ENCODE measurements at places on chromosomes 1 and 21. TPM values are rescaled to one million over a fixed set of nuclear protein-coding genes. Genes with fewer than 3 reads are reported as not detected.

GRCh38 chr1:1356166-1356795, 2.1 kb downstream of the MXRA8 start:
- H3K4me3 ChIP-seq, result no peak overlapping the region
- peaks cover 49% of the 10 kb centered on the region for H3K4me1 ChIP-seq
- H3K27ac ChIP-seq, result no peak overlapping the region
- no peaks in the 10 kb centered on the region for H3K27me3 ChIP-seq
- H3K36me3 ChIP-seq, result no peaks in the 10 kb centered on the region
- DNase-seq, result no peak

DNA sequence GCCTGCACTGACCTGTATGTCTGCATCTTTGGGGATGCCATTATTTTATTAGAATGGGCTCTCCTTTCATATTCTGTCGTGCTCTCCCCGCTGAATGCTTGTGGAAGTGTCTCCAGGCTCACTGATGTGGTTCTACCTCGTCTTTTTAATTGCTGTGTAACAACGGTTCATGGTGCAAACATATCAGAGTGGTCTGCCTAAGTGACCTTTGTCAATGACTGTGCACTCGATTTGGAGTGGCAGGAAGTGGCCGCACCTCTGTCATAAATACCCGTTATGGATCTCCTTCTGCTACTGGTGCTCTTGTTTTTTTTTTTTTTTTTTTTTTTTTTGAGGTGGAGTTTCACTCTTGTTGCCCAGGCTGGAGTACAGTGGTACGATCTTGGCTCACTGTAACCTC, 38.3 kb downstream of the SPSB1 start:
- DNase-seq, result no peak
- no peak overlapping the region for H3K27ac ChIP-seq
- no peaks in the 10 kb centered on the region for H3K4me1 ChIP-seq
- H3K4me3 ChIP-seq, result no peak overlapping the region
- no peaks in the 10 kb centered on the region for H3K27me3 ChIP-seq

- no peaks in the 10 kb centered on the region for H3K36me3 ChIP-seq
- no peak overlapping the region for H3K27ac ChIP-seq
- DNase-seq, result no peak
- H3K4me1 ChIP-seq, result no peaks in the 10 kb centered on the region
- H3K4me3 ChIP-seq, result no peak overlapping the region
These were observed 77.9 kb upstream of the MAN1A2 start for GRCh38 chr1:117289316-117289870.

DNA sequence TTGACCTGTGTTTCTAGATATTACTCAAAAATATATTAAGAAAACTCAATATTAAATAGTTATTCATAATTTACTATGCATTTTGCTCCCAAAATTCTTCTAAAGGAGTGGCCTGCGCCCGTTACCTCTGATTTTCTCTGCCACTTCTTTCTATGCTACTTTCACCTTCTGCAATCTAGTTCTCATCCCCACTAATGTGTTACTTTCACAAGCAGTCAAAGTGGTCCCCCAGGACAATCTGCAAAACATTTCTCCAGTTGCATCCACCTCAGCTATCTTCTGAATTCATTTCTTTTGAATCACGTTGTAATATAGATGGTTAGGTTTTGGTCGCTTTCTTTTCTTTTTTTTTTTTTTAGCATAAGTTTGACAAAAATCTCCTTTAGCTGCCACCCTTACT, 13.4 kb downstream of the INSL5 start:
- peaks cover 9% of the 10 kb centered on the region for H3K4me1 ChIP-seq
- H3K36me3 ChIP-seq, result no peaks in the 10 kb centered on the region
- H3K27ac ChIP-seq, result no peak overlapping the region
- no peaks in the 10 kb centered on the region for H3K27me3 ChIP-seq
- H3K4me3 ChIP-seq, result no peak overlapping the region

GRCh38 chr1:216952864-216953263, 229.6 kb upstream of the ESRRG start:
- no peaks in the 10 kb centered on the region for H3K4me1 ChIP-seq
- no peaks in the 10 kb centered on the region for H3K36me3 ChIP-seq
- H3K27me3 ChIP-seq, result no peaks in the 10 kb centered on the region
- H3K27ac ChIP-seq, result no peak overlapping the region

- no peak overlapping the region for H3K27ac ChIP-seq
- H3K4me1 ChIP-seq, result no peaks in the 10 kb centered on the region
- H3K27me3 ChIP-seq, result peaks cover 52% of the 10 kb centered on the region
- DNase-seq, result peak; percentile 67
These were observed 150.6 kb upstream of the ZC3H12A start for GRCh38 chr1:37323486-37324377.

DNA sequence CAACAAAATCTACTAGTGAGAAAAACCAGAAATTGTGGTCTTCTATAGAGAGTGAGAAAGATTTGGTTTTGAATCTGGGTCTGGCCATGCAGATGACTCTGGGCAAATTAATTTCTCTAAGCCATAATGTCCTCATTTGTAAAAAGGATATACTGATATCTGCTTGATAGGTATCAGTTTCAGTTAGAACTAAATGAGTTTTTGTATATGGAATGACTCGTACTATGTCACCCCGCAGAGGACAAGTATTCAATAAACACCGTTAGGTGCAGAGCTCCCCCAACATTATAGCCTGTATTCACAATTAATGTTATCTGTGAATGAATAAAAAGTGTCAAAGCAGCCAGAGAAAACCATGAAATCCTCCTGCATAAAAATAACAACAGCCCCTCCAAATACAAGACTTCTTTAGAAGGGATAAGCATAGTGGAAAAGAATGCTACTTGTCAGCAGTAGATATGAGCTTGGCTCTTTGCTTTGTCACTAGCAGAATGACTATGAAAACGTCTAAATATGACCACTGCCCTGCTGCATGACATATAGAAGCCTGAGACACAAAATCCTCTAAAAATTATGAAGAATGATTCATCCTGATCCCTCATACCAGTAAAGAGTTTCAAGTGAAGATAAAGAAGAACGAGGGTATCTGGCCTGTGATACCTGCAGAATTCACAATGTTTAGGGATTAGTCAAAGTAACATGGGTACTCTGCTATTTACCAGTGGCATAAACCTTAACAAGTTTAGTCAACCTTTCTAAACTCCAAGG, 17.8 kb downstream of the SCAF4 start:
- DNase-seq, result peak; percentile 27
- no peak overlapping the region for H3K27ac ChIP-seq
- no peak overlapping the region for H3K4me3 ChIP-seq

DNA sequence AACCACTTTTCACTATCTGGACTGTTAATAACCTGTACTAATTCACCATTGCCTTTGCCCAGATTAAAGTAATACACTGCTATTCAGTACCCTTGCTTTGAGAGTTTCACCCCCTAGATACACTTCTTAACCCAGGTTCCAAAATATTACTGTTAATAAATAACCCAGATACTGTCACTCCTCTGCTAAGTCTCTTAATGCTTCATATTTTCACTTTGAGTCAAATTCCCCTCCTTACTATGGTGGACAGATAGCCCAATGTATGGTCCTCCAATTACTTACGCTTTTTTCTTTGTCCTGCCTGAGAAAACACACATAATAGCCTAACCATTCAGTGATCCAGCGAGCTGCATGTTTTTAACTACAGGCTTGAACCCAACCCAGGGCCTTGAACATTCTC, 152.5 kb downstream of the NEGR1 start:
- H3K4me1 ChIP-seq, result no peaks in the 10 kb centered on the region
- H3K27ac ChIP-seq, result no peak overlapping the region
- H3K27me3 ChIP-seq, result no peaks in the 10 kb centered on the region
- no peak for DNase-seq

- no peaks in the 10 kb centered on the region for H3K27me3 ChIP-seq
- peaks cover 49% of the 10 kb centered on the region for H3K4me1 ChIP-seq
- DNase-seq, result peak; percentile 76
- peak overlapping the region; percentile 92 for H3K27ac ChIP-seq
- H3K36me3 ChIP-seq, result no peaks in the 10 kb centered on the region
These were observed 55.9 kb downstream of the NENF start for GRCh38 chr1:212488436-212489283.

GRCh38 chr1:99674115-99675064, 28.5 kb downstream of the PALMD start:
- H3K4me1 ChIP-seq, result peaks cover 20% of the 10 kb centered on the region
- H3K36me3 ChIP-seq, result no peaks in the 10 kb centered on the region
- no peak overlapping the region for H3K4me3 ChIP-seq
- peak; percentile 52 for DNase-seq
- H3K27me3 ChIP-seq, result no peaks in the 10 kb centered on the region

GRCh38 chr1:24151175-24151533, 8.2 kb upstream of the IL22RA1 start:
- peak; percentile 69 for DNase-seq
- peak overlapping the region; percentile 68 for H3K4me3 ChIP-seq
- no peaks in the 10 kb centered on the region for H3K27me3 ChIP-seq
- no peaks in the 10 kb centered on the region for H3K36me3 ChIP-seq

DNA sequence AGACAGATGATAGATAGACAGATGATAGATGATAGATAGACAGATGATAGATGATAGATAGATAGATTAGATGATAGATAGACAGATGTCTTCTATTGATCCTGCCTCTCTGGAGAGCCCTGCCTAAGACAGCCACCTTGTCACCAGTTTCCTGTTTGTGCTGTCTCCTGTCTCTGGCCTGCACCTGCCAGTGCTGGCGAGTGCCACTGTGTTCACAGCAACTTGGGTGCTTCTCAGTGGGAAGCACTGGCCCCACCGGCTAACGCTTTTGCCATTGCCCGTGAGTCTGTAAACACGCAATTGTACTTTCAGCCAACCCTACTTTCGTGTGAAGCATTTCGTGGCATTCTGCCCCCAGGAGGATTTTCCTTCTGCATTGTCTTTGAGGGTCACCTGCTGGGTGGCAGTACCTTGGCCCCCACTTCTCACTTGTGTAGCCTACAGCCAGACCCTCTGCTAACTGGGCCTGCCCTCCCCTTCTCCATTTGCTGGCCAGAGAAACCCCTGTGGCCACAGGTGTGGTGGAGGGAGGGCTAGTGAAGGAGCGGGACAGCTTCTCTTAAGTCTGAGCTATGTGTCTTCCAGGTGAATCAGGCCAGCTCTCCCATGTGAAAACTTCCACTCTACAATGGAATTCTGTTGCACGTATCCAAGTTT, 23.4 kb upstream of the PDE9A start:
- H3K4me1 ChIP-seq, result no peaks in the 10 kb centered on the region
- H3K36me3 ChIP-seq, result no peaks in the 10 kb centered on the region
- H3K27me3 ChIP-seq, result peaks cover 34% of the 10 kb centered on the region
- H3K4me3 ChIP-seq, result no peak overlapping the region
- no peak for DNase-seq
- H3K27ac ChIP-seq, result no peak overlapping the region

DNA sequence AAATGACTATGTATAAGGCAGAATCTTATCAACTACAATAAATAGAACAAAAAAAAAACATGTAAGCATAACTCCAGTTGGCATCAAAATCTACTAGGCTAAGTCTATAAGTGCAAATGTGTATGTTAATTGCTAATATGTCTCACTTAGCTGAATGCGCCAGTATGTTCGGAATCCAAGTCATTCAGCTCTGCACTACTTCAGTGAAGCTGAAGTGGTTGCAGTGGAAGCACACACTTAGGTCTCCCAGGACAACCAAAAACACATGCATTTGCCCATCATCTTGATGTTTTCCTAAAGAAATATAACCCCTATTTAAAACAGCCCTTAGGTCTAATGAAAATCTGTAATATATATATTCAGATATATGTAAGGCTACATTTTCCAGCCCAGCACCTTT, 41.0 kb upstream of the RGS2 start:
- H3K36me3 ChIP-seq, result no peaks in the 10 kb centered on the region
- DNase-seq, result no peak
- H3K4me1 ChIP-seq, result peaks cover 27% of the 10 kb centered on the region
- H3K27me3 ChIP-seq, result no peaks in the 10 kb centered on the region
- H3K27ac ChIP-seq, result no peak overlapping the region
- H3K4me3 ChIP-seq, result no peak overlapping the region

DNA sequence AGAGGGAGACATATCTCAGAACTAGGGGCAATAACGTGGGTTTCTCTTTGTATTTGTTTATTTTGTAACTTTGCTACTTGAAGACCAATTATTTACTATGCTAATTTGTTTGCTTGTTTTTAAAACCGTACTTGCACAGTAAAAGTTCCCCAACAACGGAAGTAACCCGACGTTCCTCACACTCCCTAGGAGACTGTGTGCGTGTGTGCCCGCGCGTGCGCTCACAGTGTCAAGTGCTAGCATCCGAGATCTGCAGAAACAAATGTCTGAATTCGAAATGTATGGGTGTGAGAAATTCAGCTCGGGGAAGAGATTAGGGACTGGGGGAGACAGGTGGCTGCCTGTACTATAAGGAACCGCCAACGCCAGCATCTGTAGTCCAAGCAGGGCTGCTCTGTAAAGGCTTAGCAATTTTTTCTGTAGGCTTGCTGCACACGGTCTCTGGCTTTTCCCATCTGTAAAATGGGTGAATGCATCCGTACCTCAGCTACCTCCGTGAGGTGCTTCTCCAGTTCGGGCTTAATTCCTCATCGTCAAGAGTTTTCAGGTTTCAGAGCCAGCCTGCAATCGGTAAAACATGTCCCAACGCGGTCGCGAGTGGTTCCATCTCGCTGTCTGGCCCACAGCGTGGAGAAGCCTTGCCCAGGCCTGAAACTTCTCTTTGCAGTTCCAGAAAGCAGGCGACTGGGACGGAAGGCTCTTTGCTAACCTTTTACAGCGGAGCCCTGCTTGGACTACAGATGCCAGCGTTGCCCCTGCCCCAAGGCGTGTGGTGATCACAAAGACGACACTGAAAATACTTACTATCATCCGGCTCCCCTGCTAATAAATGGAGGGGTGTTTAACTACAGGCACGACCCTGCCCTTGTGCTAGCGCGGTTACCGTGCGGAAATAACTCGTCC, 1.3 kb upstream of the OLIG2 start:
- no peak overlapping the region for H3K27ac ChIP-seq
- H3K4me3 ChIP-seq, result no peak overlapping the region
- no peaks in the 10 kb centered on the region for H3K36me3 ChIP-seq
- no peak for DNase-seq

DNA sequence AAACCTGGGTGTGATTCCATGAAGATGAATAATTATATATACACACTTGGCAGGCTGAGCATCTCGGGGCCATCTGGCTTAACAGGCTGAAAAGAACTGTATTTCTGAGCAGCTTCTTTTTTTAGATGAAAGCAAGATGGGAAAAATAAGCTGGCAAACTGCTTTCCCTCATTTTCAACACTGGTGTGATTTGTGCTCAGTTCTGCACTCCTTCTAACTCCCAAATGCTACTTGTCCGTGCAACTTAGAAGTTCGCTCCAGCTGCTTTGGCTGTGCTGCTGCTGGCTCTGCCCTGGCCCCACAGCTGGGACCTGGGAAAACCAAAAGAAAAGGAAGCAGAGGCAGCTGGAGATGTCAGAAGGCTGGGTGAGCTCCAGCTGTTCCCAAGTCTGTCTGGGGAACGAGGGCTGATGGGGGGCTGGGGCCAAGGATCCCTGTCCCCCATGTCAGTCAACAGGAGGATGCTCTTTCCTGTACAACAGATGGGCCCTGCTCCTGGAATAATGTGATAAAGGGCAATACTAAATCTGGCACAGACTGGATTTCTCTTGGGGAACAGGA, 44.9 kb downstream of the PAFAH2 start:
- no peaks in the 10 kb centered on the region for H3K4me1 ChIP-seq
- no peak for DNase-seq
- no peaks in the 10 kb centered on the region for H3K27me3 ChIP-seq
- no peak overlapping the region for H3K27ac ChIP-seq

GRCh38 chr1:208637181-208637580, 393.0 kb upstream of the PLXNA2 start:
- H3K36me3 ChIP-seq, result no peaks in the 10 kb centered on the region
- no peaks in the 10 kb centered on the region for H3K27me3 ChIP-seq
- H3K4me1 ChIP-seq, result no peaks in the 10 kb centered on the region
- H3K4me3 ChIP-seq, result no peak overlapping the region
- DNase-seq, result no peak

The FCGR3A gene
- total RNA-seq, result not detected

The MAP1LC3C gene
- not detected for total RNA-seq

The KRTAP13-2 gene
- total RNA-seq, result not detected

The RIMKLA gene
- total RNA-seq, result 3.5 TPM

The CHD1L gene
- 63.9 TPM for total RNA-seq

The TESK2 gene
- total RNA-seq, result 6.0 TPM

The CLEC20A gene
- not detected for total RNA-seq
